Choroid plexus epithelial cell (primary cell): ENCODE measurements at places on chromosomes 6 and 20.

DNA sequence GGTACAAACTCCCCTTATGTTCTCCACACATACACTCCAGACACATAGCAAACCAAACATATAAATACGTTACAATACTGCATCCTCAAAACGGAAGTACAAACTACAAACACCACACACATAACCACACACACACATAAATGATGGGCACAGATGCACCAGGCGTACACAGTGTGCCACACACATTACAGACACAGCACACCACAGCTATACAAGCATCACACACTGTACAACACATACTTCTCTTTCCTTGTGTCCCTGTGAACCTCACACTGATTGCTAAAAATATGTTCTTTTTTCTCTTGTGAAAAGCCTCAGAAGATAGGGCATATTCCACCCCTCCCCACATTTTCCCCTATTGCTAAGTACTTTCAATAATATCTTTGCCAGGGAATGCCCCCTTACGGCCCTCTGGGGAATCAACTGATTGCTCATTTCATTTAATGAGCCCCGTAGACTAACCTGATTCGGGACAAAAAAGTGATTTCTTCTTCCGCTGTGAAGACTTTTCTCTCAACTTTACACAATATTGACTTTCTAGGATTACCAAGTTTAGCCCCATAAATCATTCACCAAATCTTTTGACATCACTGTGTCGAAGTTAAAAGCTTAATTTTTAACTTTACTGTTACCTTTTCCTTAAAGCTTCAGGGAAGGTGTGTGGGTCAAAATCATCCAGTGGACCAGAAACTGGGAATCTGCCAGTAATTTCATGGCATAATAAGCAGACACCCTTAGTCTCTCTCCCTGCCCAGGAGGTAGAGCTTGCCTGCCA lies at the start of gene SLC17A1:
SLC17A1 (minus strand) TSS at position 521 of the 775 bp plus-strand sequence. CDS start 1,495 bp downstream, outside the sequence.
- DNase-seq: no peak

DNA sequence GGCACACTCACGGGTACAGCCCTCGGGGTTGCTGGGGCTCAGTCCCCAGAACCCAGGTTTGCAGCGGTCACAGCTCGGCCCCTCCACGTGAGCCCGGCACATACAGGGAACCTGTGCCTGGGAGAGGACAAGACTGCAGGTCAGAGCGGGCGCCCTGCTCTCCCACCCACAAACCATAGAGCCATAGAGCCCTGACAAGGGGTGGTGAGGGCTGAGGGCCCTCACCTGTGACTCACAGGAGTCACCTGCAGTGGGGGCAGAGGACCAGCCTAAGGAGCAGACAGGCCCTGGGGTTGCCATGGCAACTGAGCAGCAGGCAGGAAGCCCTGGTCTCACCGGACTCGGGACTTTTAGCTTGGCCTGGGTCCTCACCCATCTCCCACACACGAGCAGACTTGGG lies 30.8 kb downstream of the LAMA5 start:
- DNase-seq: no peak

- DNase-seq: no peak
Observed at GRCh38 chr20:15949391-15949790, 623.9 kb downstream of the KIF16B start.

DNA sequence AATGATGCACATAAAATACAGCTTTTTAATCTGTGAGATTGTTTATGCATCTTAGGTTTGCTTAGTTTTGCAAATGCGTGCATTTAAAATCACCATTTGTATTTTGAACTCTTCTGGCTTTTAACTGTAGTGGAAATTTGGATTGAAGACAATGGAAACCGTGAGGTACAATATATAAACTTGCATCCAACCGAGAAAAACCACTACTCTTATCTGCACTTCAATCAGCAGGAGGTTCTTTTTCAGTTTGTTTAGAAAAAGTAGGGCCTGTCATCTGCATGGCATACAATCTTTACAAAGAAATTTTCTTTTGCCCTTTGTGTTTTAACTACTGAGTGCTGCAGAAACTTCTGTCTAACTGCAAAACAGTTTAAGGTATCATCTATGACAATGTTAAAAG lies 132.8 kb downstream of the LAMA2 start:
- DNase-seq: peak; percentile 54

DNA sequence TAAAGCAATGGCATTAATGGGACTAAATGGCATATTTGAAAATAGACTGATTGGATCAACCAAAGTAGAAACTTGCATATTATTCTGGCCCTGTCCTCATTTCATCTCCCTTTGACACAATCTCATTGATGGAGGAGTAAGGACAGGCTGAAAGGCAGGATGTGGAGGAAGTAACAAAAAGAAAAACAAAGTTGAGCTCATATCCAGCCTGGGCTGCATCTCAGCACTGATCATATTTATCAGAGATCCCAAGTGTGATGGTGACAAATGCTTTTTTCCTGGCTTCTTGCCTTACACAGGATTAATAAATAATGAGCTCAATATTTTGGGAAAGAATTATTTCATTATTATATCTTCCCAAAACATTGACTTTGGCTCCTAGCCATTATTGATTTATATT lies 622.7 kb downstream of the CD109 start:
- DNase-seq: no peak
